Naive thymus-derived CD4-positive, alpha-beta T cell (primary cell): ENCODE measurements at places on chromosomes 1 and 21. TPM values are rescaled to one million over a fixed set of nuclear protein-coding genes. Genes with fewer than 3 reads are reported as not detected.

S100A8 gene
- 1,624 TPM for total RNA-seq

AADACL3 gene
- not detected in 2 replicates for total RNA-seq

SPATA46 gene
- not detected in 2 replicates for total RNA-seq

DIO1 gene
- not detected in 2 replicates for total RNA-seq

LIPI gene
- not detected for total RNA-seq

GJB3 gene
- not detected for total RNA-seq

CFHR2 gene
- total RNA-seq: not detected

C1QC gene
- total RNA-seq: 5.1 TPM

ADGRL2 gene
- total RNA-seq: not detected

TIAM1 gene
- 81.1 and 83.8 TPM in 2 replicates for total RNA-seq

C1orf198 gene
- total RNA-seq: 2.9 TPM

SLAMF9 gene
- not detected for total RNA-seq

HPDL gene
- 0.32 TPM for total RNA-seq

PGLYRP3 gene
- total RNA-seq: not detected in 2 replicates

ZNF683 gene
- 0.22 TPM for total RNA-seq

CCDC18 gene
- total RNA-seq: 5.2 TPM
